T-cell (primary cell): ENCODE measurements at places on chromosomes 5 and 9.
A peak's percentile ranks its signal among the peaks of the same experiment; 100 is the strongest.

DNA sequence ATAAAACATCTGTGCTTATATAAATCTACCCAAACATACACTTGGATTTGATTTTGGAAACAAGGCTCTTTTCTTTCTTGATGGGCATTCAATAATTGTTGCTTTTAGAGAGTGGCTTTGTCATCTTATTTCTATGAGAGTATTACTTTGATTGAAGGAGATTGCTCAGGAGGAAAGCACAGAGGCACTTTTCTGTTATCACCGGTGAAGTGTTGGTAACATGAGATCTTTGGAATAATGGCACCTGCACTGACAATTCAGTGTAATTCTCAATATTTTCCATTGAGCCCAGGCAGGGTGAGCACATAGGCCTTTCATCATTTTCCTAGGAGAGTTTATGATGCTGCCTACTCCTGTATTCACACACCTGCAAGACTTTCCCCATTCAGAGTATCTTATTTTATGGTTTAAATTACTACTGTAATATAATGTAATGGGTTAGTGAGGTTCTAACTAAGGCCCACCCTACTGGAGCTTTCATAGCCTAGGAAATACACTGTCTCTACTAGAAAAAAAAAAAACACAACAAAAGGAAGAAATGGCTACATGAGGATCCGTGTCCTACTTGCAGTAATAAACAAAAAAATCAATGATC lies 244.3 kb downstream of the DENND1A start:
- H3K36me3 ChIP-seq = peaks cover 2% of the 10 kb centered on the region
- H3K27ac ChIP-seq = no peak overlapping the region
- no peaks in the 10 kb centered on the region for H3K27me3 ChIP-seq
- DNase-seq = no peak
- no peak overlapping the region for H3K4me3 ChIP-seq
- peaks cover 8% of the 10 kb centered on the region for H3K4me1 ChIP-seq

DNA sequence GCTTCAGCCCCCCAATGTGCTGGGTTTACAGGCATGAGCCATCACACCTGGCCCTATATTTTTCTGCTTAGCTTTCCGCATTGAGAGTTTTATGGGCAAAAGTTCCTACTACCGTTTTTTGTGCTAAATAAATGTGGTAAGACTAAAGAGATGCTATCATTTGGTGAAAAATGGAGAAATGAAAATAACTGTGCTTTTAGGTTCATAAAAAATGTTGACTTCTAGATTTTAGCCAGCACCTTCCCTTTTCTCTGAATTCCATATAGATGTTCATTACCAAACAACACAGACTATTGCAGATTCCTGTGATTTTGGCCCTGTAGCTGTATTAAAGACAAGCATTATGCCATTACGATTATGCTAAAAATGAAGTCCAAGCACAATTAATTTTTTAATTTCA lies 72.0 kb upstream of the CTSL start:
- H3K27ac ChIP-seq = no peak overlapping the region
- no peaks in the 10 kb centered on the region for H3K4me1 ChIP-seq
- DNase-seq = no peak
- no peaks in the 10 kb centered on the region for H3K27me3 ChIP-seq
- H3K36me3 ChIP-seq = no peaks in the 10 kb centered on the region

GRCh38 chr5:116785106-116785505 lies 210.5 kb upstream of the SEMA6A start:
- no peak overlapping the region for H3K27ac ChIP-seq
- H3K36me3 ChIP-seq = no peaks in the 10 kb centered on the region
- H3K27me3 ChIP-seq = no peaks in the 10 kb centered on the region

GRCh38 chr5:162174358-162174974 lies 106.9 kb downstream of the GABRG2 start:
- H3K4me1 ChIP-seq = no peaks in the 10 kb centered on the region
- no peak for DNase-seq
- no peak overlapping the region for H3K4me3 ChIP-seq
- H3K27ac ChIP-seq = no peak overlapping the region
- H3K27me3 ChIP-seq = no peaks in the 10 kb centered on the region

GRCh38 chr5:127961763-127962145 lies 121.8 kb upstream of the SLC12A2 start:
- H3K36me3 ChIP-seq = peaks cover 3% of the 10 kb centered on the region
- no peak overlapping the region for H3K27ac ChIP-seq
- H3K4me3 ChIP-seq = no peak overlapping the region

GRCh38 chr5:50710838-50711237 lies 44.4 kb downstream of the PARP8 start:
- peaks cover 29% of the 10 kb centered on the region for H3K4me1 ChIP-seq
- peak overlapping the region; percentile 81 for H3K27ac ChIP-seq
- H3K4me3 ChIP-seq = peak overlapping the region; percentile 24
- peaks cover 4% of the 10 kb centered on the region for H3K36me3 ChIP-seq

DNA sequence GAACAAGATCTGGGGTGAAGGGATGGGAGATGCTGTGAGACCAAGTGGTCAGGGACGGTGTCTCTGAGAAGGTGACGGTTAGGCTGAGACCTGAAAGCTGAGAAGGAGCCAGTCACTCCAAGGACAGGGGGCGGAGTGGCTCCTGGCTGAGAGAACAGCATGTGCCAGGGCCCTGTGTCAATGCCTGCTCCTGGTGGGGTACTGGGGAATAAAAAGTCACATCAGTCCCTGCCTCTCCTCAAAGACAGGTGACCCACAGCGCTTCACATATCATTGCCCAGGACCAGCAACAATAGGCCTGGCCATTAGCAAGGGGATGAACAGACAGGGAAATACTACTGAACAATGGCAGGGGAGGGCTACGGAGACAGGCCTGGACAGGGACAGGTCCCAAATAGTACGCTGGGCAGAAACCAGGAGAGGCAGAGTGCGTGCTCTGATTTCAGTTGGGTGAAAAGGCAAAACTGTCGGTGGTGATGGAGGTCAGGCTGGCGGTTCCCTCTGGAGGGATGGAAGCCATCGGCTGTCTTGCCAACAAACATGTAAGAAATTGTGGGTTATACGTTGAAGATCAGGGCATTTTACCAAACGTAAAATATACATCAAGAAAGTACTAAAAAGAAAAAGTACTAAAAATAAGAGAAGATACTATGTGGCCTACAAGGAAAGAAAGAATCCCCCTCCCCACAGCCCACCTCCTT lies 64.3 kb downstream of the C9orf50 start:
- H3K27ac ChIP-seq = no peak overlapping the region
- H3K36me3 ChIP-seq = no peaks in the 10 kb centered on the region
- no peaks in the 10 kb centered on the region for H3K27me3 ChIP-seq
- DNase-seq = no peak
- H3K4me3 ChIP-seq = no peak overlapping the region

GRCh38 chr5:122612901-122613300 lies 162.0 kb upstream of the SNX2 start:
- no peak overlapping the region for H3K4me3 ChIP-seq
- no peaks in the 10 kb centered on the region for H3K4me1 ChIP-seq
- no peaks in the 10 kb centered on the region for H3K27me3 ChIP-seq
- no peaks in the 10 kb centered on the region for H3K36me3 ChIP-seq
- no peak for DNase-seq

DNA sequence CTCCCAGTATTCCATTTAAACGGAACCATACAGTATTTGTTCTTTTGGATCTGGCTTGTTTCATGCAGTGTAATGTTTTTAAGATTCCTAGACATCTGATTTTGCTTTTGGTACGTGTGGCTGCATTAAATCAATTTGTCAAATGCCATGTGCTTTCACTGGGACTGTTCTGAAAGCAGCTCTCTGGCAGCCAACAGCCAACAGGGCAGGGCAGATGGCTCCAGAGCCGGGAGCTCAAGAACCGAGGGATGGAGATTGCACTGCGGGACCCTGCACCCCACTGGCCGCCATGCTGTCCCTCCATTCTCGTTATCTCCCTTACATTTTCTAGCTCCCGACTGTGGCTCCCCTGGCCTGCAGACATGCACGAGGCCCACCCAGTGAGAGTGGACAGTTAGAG lies 33.4 kb upstream of the AIF1L start:
- H3K27ac ChIP-seq = no peak overlapping the region
- no peaks in the 10 kb centered on the region for H3K4me1 ChIP-seq
- no peak for DNase-seq
- H3K27me3 ChIP-seq = no peaks in the 10 kb centered on the region
- no peaks in the 10 kb centered on the region for H3K36me3 ChIP-seq
- no peak overlapping the region for H3K4me3 ChIP-seq

GRCh38 chr5:94746731-94747124 lies 128.3 kb downstream of the SLF1 start:
- H3K4me3 ChIP-seq = no peak overlapping the region
- no peak for DNase-seq
- no peaks in the 10 kb centered on the region for H3K36me3 ChIP-seq

- no peak for DNase-seq
- no peaks in the 10 kb centered on the region for H3K27me3 ChIP-seq
- no peaks in the 10 kb centered on the region for H3K4me1 ChIP-seq
Measured at GRCh38 chr5:158451203-158451992, 592.5 kb upstream of the CLINT1 start.

GRCh38 chr5:23484096-23484495 lies 23.3 kb upstream of the PRDM9 start:
- H3K36me3 ChIP-seq = no peaks in the 10 kb centered on the region
- H3K27ac ChIP-seq = no peak overlapping the region
- H3K27me3 ChIP-seq = no peaks in the 10 kb centered on the region
- DNase-seq = no peak

GRCh38 chr5:139376364-139376763 lies 6.7 kb downstream of the SLC23A1 start:
- peaks cover 17% of the 10 kb centered on the region for H3K36me3 ChIP-seq
- peaks cover 3% of the 10 kb centered on the region for H3K4me1 ChIP-seq
- H3K27ac ChIP-seq = no peak overlapping the region

DNA sequence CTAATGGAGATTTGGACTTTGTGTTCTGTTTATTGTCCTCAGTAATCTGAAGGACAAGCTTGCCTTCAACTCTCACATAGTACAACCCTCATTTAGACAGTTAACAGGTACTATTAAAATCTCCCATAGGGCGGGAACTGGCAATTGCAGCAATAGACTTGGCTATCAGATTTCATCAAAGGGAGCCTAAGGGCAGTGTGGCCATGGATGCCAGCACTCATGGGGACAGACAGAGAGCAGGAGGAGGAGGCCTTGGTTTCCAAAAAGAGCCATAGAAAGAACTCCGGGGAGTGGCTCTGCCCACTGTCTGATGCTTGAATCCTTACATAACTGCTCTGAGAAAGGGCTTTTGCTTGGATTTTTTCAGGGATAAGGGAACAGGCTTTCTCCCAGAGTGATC lies 6.8 kb downstream of the SLC36A1 start:
- no peaks in the 10 kb centered on the region for H3K27me3 ChIP-seq
- no peak overlapping the region for H3K4me3 ChIP-seq
- no peak overlapping the region for H3K27ac ChIP-seq
- H3K4me1 ChIP-seq = no peaks in the 10 kb centered on the region
- H3K36me3 ChIP-seq = peaks cover under 1% of the 10 kb centered on the region

DNA sequence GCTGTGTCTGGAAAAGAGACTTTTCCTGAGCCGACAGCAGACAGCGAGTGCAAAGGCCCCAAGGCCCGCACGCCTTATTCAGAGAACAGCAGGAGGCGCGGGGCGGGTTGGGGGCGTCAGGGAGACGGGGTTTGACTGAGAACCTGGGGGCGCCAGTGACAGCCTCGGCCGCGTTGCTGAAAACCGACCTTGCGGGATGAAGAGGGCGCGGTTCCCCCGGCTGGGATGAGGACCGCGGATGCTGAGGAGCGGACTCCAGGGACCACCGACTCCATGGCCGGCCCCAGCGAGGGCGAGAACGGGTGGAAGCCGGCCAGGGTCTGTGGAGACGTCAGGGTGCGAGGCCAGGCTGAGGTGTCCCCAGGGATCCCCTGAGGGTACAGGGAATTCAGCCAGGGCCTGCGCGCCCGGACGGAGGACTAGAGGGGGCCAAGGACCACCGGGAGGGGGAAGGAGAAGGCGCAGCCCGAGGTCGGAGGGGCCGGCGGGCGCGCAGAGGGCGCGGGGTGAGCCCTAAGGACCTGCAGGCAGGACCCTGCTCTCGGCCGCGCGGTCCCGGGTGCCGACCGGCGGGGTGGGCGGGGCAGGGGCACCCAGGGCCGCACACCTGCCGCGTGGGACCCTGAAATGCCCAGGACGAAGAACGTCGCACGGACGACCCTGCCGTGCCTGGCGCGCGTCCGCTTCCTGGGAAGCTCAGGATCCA lies 837 bp upstream of the AHRR start:
- no peak for DNase-seq

GRCh38 chr5:36253575-36253974 lies 11.8 kb upstream of the NADK2 start:
- H3K4me1 ChIP-seq = no peaks in the 10 kb centered on the region
- H3K4me3 ChIP-seq = no peak overlapping the region
- H3K36me3 ChIP-seq = no peaks in the 10 kb centered on the region
- DNase-seq = no peak

- H3K36me3 ChIP-seq = peaks cover 20% of the 10 kb centered on the region
- no peak for DNase-seq
- no peaks in the 10 kb centered on the region for H3K27me3 ChIP-seq
- peak overlapping the region; percentile 90 for H3K27ac ChIP-seq
Measured at GRCh38 chr5:151079838-151080612, 809 bp downstream of the TNIP1 start.

- no peaks in the 10 kb centered on the region for H3K4me1 ChIP-seq
- H3K4me3 ChIP-seq = no peak overlapping the region
- DNase-seq = no peak
Measured at GRCh38 chr5:108560581-108560980, 178.7 kb upstream of the FBXL17 start.

DNA sequence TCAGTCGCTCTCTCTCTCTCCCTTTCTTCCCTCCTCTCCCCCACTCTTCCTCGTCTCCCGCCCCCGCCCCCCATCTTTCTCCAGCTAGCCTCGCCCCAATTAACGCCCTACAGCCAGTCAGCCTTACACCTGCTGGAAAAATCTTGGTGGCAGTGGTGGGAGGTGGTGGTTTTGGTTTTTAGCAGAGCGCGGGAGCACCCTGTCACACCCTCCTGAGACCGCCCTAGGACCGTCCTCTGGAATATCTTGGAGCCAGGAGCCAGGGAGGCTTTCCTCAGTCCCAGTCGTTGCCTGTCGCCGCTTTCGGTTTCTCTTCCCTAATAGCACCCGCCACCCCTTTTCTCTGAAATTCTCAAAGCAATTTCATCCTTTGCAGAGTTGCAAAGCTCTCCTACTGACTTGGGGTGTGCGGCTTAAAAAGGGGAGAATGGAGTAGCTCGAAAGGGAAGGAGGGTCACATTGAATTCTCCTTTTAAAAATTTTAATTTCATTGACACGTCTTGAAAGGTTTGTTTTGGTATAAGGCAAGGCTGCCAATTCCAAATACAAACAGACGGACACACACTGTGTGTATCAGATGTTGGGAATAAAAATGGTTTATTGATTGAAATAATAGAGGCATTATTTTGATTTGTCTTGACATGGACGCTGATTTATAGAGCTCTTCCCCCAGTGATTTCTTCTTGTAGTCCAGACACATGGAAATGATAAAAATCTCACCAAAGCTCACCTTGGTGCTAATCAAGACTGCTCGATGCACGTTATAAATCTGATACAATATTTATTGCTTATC lies 301.3 kb downstream of the PARP8 start:
- peaks cover 12% of the 10 kb centered on the region for H3K4me1 ChIP-seq
- peak overlapping the region; percentile 58 for H3K4me3 ChIP-seq
- no peaks in the 10 kb centered on the region for H3K36me3 ChIP-seq
- peaks cover 66% of the 10 kb centered on the region for H3K27me3 ChIP-seq
- no peak for DNase-seq
- H3K27ac ChIP-seq = no peak overlapping the region
